BE2C (cell line): ENCODE measurements at places on chromosomes 1 and 21.

DNA sequence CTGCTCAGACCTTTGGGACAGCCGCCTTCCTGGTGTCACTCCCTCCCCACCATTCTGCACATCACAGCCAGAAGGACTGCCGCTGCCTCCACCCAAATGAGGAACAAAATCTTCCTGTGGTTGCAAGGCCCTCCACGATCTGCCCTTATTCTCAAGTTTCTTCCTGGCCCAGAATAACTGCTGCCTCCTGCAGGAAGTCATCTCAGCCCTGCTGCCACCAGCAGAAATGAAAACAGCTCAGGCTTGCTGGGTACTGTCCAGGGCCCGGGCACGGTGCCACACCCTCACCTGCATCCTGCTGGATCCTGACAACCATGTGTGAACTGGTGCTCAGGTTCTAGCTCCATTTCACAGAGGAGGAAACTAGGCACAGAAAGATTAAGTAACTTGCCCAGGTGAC, 2.8 kb downstream of the CLDN19 start:
- no peak for DNase-seq

- no peak for DNase-seq
Measured at GRCh38 chr21:28132713-28133112, 860.0 kb downstream of the LTN1 start.

DNA sequence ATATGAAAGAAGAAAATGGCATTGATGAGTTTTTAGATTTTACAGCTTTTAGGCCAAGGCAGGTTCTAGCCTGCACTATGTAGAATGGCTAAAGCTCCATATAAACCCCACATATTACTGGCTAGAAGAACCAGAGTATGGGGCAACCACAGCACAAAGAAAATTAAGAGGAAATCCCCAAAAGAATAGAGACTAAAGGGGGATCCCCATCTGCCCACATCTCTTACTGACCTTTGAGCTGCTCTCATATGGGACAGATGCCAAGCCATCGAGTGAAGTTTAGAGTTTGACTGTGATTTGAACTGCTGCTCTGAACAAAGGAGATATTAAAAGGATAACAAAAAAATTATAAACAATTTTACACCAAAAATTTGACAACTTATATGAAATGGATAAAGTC, 102.2 kb upstream of the HAO2 start:
- DNase-seq = no peak

DNA sequence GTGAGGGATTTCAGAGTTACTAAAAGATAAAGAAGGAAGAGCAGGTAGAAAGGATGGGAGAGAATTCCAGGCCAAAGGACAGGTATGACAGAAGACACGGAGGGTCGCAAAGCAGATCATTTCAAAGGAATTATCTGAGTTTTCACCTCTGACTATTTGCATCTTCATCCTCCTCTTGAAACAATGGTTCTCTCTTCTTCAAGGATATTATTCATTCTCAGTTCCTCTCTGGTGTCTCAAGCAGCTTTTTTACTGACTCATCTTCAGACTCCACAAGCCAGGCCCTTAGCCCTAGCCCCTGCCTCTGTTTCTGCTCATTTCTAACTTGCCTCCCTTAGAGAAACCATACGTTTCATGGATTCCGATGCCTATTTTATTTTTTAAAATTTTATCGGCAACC, 15.0 kb downstream of the DDX59 start:
- no peak for DNase-seq

GRCh38 chr21:37276377-37276776, 9.2 kb upstream of the VPS26C start:
- no peak for DNase-seq

GRCh38 chr1:222618880-222619596, 1.1 kb downstream of the MIA3 start:
- peak; percentile 40 for DNase-seq

- no peak for DNase-seq
Measured at GRCh38 chr1:199394856-199395255, 632.7 kb upstream of the NR5A2 start.

GRCh38 chr21:42568866-42569731, 55.4 kb downstream of the SLC37A1 start:
- DNase-seq = no peak

DNA sequence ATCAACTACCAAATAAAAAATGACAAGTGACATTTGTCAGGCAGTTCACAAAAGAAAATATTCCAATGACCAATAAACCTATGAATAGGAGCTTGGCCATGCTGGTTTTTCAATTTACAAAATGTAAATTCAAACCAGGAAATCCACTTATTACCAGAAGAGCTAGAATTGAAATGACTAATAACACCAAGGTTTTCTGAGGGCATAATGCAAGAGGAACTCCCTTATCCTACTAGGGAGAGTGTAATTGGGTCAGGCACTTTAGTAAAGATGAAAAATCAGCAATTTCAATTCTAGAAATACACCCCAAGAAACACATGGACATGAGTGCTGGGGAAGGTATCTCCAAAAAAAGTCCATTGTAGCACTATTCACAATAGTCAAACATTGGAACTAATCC, 16.7 kb upstream of the TIAM1 start:
- DNase-seq = no peak

DNA sequence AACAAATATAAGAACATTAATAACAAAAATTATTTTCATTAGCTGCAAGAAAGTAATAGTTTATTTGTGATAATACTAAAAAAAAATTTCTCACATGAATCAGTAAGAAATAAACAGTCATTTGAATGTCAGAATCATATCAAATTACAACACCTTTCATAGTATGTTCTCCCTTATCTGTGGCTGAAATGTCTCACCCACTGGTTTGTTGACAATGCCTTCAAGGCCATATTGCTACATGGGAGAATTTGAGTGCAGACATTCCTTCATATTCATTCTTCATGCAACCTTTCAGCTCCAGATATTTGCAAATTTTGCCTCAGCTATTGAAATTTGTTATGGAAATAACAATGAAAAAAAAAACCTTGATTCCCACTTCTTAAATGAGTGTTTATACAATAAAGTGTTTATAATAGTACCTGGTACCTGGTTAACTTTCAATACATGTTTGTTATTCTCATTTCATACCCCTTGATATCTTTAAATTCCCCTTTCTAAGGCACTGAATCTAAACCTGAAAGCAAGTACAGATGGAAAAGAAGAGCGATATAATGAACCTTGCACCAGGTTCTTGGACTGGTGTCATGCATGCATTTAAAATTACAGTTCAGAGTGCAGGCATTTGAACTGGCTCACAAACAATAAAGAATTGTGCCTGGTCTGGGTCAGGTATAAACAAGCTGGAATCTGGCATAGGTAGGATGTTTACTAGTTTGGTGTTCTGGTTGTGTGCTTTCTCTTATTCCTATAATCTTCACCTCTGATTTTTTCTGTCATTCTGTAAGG, 242.2 kb upstream of the ADGRL2 start:
- no peak for DNase-seq

DNA sequence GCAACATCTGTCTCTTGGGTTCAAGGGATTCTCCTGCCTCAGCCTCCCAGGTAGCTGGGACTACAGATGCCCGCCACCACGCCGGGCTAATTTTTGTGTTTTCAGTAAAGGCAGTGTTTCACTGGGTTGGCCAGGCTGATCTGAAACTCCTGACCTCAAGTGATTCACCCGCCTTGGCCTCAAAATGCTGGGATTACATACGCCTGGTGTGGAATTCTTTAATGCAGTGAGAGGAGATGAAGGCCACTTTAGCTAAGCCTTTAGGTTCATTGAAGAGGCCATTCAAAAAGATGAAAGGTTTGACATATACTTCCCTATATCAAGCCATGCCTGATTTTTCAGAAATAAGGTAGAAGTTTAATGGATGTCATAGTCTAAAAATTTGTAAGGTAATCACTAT, 162.7 kb downstream of the ST6GALNAC3 start:
- no peak for DNase-seq

- no peak for DNase-seq
Measured at GRCh38 chr1:85142753-85143152, 58.1 kb downstream of the SYDE2 start.

DNA sequence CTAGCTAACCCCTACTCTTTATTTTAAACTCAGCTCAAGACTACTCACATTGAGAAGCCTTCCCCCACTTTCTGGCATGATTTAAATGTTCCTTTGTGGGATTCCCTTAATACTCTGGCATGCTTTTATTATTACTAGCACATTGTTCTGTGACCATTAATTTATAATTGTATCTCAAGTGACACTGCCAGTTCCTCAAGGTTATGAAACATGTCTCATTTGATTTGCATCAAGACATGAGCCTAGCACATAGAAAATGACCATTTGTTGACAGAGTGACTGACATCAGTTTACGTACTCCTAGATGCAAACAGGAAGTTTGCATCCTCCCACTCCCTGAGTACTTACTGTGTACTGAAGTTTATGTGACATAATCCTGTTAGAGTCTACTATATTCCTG, 15.2 kb downstream of the RGS4 start:
- DNase-seq = no peak

DNA sequence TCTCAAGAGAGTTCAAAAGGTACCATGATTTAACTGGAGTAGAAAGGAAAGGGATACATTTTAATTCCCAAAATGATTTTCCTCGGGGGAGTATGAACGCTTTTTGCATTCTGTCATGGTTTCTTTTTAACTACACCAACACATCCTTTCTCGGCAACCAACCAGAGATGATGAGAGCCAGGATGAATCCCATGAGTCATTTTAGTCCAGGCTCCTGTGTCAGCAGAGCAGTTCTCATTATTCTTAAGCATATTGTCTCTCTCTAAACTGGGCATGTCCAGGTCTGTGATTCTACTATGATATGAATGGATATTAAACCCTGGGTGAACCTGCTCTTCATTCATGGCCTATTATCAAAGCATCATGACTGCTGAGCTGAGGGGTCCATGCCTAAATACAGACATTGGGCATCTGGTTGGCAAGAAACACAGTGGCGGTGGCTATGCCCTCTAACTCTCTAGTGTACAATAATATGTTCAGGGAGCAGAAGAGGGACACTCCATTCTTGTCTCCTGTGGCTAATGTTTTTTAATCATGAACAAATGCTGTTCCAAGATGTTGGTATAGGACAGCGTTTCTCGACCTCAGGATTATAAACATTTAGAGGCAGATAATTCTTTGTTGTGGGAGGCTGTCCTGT, 124.3 kb upstream of the ESRRG start:
- peak; percentile 43 for DNase-seq

DNA sequence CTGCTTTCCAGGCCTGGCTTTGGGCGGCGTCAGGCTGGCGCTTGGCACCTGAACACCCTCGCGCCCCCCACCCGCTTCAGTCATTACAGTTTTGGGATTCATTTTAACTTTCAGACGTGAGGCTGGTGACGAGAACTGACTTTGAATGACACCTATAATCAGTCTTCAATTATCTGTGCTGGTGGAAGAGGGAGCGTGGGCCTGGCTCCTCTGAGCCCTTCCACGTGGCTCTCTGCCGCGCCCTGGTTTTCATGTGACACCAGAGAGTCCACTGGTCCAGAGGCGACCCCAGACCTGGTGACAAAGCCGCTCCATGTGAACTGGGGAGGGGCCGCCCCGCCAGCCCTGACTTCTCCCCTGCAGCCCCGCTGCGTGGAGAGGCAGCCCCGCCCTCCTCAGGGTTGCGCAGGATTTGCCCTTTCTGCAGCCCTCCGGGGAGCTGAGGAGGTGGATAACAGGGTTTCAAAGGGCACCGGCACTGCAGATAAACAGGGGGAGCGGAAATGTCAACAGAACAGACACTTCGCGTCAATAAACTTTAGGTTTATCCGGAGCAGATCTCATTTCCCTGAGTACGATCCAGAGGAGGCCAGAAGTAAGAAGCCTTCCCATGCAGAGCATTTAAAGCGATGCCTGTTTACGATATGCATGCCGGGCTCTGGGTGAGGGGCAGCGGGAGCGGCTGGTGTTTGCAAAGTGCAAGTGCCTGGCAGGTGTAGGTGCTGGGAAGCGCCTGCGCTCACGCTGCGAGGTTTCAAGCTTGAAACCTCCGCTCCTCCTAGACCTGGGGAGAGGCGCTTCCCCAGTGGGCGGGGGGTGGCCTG, 56.4 kb downstream of the AJAP1 start:
- no peak for DNase-seq

GRCh38 chr1:11350265-11350664, 77.3 kb downstream of the UBIAD1 start:
- DNase-seq = no peak

DNA sequence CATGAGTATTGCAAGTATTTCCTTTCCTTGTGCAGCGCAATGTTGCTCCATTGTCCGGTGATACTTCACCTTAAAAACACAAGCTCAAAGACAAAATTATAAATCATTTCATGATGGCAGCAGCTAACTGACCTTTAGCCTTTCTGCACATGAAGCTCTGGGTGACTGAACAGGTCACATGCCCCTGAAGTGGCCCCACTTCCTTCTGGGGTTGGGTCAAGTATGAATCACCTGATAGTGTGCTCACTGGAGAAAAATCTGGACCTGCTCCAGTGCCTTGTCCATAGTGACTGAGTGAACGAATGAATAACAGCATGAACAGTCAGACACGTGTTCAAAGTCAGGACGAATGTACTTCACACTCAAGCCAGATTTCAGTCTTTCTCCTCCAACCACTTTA, 658.9 kb downstream of the NPHP4 start:
- no peak for DNase-seq

GRCh38 chr1:243924588-243925349, 74.7 kb upstream of the AKT3 start:
- no peak for DNase-seq

DNA sequence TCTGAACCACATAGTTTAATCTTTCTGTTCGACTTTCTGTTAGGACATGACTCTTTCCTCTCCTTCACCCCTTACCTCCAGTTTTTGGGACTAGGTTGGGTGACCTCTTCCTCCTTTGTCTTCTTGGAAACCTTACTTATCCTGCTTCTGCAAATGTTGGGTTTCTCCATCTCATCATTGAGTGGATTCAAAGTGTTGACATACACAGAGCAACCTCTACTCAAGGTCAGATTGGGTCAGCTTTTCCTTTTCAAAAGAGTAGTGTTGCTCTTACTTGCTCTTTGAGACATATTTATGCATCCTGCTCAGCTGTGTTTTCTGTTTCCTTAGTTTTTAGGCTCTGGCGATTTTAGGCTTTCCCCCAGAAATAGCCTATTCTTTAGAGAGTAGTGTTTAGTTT, 3.7 kb downstream of the CAMTA1 start:
- no peak for DNase-seq

DNA sequence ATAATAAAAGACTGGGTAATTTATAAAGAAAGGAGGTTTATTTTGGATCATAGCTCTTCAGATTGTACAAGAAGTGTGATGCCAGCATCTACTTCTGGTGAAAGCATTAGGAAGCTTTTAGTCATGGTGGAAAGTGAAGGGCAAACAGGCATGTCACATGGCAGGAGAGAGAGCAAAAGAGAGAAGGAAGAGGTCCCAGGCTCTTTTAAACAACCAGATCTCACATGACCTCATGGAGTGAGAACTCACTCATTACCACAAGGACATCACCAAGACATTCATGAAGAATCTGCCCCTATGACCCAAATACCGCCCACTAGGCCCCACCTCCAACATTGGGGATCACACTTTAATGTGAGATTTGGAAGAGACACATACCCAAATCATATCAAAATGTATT, 10.0 kb downstream of the RPTN start:
- DNase-seq = no peak
